ENCODE measurements at places on chromosomes 3 and 15.

- no peak for DNase-seq
These were observed 883 bp downstream of the RTP4 start for GRCh38 chr3:187369089-187369447.

DNA sequence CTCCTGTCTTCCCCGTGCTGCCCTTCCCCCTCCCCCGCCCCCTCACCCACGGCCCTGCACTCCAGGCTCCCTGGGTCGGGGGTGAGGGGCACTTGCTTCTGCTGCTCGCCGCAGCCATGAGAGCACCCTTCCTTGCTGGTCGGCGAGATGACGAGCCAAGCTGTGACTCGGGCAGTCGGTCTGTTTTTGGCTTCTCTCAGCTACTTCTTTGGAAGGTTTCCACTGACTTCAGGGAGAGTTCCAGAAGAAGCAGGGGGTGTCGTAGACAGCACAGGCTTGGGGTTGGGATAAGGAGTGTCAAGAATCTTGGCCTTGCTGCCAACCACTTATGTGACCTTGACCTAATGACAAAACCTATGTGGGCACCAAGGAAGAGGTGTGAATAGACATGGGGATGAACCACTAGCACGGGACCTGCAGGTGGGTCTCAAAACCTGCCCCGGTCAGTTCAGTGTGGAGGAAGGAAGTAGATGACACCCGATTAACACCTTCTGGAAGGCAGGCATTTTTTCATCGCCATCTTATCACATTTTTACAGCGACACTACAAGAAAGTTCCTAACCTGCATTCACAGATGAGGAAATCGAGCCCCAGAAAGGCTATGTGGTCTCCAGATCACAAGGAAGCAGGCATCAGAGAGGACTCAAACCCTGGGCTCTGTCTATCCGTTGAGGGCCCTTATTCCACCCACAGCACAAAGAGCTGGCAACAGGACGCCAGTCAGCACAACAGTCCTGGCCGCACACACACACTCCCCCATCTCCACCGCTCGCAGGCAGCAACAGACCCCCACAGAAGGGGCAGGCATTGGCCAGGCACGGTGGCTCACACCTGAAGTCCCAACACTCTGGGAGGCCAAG lies 120.9 kb downstream of the LIPC start:
- DNase-seq, result no peak

GRCh38 chr3:186896875-186897274 lies 33.5 kb upstream of the ST6GAL1 start:
- DNase-seq, result no peak

- no peak for DNase-seq
These were observed 107.5 kb upstream of the ARHGEF26 start for GRCh38 chr3:154013736-154014135.

DNA sequence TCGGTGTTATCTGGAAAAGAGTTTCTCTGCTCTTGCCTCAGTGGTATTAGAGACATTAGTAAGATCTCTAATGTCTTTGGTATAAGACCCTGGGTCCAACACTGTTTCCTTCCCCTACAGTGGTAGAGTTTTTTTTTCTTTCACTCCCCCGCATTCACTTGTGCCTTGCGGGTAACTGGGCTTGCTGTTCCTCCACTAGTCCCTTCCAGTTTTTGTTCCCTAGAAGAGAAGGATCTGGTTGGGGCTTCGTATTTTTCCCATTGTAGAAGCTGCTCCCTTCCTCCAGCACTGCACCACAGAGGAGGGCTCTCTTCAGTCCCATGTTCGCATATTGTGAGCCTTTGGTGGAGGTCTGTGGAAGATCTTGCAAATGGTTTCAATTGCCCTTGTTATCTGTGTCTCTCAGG lies 13.7 kb downstream of the CTDSPL2 start:
- DNase-seq, result no peak

DNA sequence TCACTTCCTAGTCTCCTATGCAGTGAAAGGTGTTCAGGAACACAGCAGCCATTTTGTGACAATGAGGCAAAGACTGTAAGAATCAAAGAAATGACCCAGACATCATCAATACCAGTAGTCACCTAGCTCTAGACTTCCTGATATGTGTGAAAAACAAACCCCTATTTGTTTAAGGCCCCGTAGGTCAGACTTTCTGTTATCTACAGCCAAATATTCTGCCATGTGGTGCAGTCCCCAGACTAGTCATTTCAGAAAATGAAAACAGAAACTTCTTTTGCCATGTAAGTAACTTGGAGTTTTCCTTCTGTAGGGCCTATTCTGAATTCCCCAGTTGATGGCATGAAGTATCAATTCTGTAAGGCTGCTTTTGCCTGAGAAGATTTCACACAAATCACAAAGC lies 181.7 kb upstream of the SNTN start:
- no peak for DNase-seq

- DNase-seq, result no peak
These were observed 63.1 kb downstream of the TNIK start for GRCh38 chr3:171397089-171397488.

DNA sequence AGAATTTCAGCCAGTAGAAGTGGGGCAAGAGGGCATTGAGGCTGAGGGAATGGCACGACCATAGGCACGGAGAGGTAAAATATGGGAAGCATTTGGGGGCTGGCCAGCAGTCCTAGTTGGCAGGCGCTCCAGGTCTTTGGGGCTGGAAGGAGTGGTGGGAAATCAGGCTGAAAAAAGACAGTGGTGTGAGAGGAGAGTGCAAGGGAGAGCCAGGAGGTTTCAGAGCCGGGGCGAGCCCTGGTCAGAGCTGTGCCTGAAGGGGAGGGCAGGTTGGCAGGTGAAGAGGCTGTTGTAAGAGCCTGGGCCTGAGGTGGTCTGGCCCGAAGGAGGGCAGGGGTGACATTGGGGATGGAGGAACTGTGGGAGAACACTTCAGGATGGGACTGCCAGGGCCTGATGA lies 1.6 kb upstream of the IDH3A start:
- DNase-seq, result no peak

GRCh38 chr15:67199391-67199790 lies 55.1 kb downstream of the AAGAB start:
- DNase-seq, result no peak

DNA sequence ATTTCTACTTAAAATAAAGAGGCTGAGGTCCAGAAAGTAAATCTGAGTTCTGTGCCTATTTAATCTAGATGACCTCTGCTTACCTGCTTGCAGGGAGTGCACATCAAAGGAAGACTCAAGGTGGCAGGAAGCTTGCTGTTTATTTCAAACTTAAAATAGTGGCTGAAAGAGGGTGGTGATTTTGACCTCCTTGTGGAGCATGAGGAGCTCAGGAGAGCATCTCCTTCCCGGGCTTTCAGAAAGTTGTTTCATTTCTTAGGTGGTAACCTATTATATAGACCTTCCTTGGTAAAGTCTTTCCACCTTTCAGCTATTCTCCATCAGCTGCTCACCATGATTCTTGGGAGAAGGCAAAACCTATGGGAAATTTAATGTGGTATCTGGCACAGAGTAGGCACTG lies 494 bp downstream of the GCSAM start:
- no peak for DNase-seq

- DNase-seq, result no peak
These were observed 630.8 kb upstream of the KCNMB2 start for GRCh38 chr3:177905173-177906125.

- no peak for DNase-seq
These were observed 60.3 kb downstream of the STRIT1 start for GRCh38 chr3:155233213-155233612.

GRCh38 chr15:101210466-101210865 lies 41.4 kb downstream of the CHSY1 start:
- DNase-seq, result no peak

GRCh38 chr15:25175789-25176615 lies 221.2 kb downstream of the SNRPN start:
- DNase-seq, result no peak

DNA sequence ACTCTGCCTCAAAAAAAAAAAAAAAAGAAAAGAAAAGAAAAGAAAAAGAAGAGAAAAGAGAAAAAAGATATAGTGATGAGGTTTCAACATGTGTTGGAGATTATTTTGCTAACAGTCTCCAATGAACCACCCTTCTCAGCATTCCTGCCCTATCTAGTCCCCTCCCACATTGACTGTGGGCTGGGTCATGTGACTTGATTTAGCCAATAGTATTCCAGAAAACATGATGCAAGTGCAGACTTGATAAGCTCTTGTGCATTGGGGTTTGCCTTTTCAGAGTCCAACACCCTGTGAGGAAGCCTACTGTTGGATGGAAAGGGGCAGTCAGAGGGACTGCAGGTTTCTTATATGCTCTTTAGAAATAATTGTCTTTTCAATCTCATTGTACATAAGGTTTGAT lies 37.8 kb upstream of the MED12L start:
- DNase-seq, result no peak

DNA sequence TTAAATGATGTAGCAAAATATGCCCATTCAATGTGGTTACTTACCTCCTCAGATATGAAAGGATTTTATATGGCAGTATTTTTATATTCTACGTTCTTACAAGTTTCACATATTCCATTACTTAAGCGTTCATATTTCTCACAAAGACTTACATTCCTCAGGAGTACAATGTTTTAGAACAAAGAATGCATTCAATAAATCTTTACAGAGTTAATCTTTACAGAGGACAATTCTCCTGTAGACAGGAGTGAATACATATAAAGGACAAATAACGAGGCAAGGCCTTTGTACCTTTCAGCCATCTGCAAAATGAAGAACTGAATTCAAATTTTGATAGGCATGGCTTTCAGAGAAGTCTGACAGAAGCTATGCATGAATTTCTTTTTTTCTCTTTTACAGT lies 1.9 kb downstream of the ZNF80 start:
- DNase-seq, result no peak

- DNase-seq, result no peak
These were observed 16.3 kb downstream of the SNAPC5 start for GRCh38 chr15:66481107-66481856.

- no peak for DNase-seq
These were observed 110.0 kb downstream of the XXYLT1 start for GRCh38 chr3:195160908-195161434.

- DNase-seq, result no peak
These were observed 1.7 kb downstream of the PAK2 start for GRCh38 chr3:196741249-196741889.

DNA sequence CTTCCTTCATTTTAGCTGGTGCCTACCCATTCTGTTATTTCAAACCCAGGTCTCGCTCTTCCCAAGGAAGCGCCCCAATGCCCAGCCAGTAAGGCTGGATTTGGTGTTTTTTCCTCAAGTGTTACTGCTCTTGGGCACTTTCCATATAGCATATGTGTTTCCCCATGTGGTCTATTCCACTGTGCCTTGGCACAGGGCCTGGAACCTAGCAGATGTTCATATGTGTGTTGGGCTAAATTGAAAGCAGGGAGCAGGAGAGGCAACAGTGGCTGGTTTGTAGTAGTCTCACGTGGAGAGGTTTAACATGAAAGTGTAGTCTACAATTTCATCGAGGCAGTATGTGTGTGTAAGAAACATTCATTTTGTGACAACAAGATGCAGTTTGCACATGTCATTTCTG lies 48.2 kb upstream of the TEX264 start:
- DNase-seq, result no peak

DNA sequence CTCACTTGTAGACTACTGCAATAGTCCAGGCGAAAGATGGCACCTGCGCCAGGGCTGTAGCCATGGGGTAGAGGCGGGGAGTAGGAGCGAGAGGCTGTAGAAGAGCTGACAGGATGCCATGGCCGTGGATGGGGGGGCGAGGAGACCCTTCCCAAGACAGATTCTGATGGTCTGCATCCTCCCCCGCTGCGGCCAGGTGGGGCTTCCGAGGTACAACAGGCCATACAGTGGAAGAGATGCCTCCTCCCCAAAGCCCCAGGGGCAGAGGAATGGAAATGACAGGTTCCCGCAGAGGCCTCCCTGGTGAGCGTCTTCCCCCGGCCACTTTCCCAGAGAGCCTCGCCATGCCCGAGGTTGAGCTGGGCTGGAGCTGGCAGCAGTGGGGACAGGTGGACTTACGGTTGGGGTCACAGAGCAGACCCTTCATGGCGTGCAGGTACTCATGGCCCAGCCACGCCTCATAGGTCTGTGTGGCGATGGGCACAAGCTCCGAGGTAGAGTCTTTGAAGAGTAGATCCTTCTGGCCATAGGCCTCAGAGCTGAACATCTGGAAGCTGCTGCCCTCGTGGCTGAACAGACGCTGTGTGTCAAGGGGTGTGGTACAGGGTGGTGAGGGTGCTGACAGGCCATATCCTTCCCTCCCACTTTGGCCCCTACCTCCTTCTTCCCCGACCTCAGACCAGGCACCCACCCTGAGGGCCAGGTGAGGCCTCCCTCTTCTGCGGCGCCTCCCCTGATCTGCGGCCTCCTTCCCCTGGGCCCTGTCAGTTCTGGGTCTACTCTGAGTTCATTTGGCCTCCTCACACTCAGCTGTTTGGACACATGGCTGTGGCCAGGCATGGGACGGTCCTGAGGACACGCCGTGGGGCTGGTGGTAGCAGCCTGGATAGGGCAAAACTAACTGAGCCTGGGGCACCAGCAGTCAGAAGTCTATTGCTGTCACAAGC lies 13.6 kb downstream of the MELTF start:
- DNase-seq, result no peak

GRCh38 chr15:85318048-85318731 lies 62.2 kb upstream of the AKAP13 start:
- no peak for DNase-seq

GRCh38 chr3:192879346-192880031 lies 38.2 kb downstream of the MB21D2 start:
- no peak for DNase-seq

DNA sequence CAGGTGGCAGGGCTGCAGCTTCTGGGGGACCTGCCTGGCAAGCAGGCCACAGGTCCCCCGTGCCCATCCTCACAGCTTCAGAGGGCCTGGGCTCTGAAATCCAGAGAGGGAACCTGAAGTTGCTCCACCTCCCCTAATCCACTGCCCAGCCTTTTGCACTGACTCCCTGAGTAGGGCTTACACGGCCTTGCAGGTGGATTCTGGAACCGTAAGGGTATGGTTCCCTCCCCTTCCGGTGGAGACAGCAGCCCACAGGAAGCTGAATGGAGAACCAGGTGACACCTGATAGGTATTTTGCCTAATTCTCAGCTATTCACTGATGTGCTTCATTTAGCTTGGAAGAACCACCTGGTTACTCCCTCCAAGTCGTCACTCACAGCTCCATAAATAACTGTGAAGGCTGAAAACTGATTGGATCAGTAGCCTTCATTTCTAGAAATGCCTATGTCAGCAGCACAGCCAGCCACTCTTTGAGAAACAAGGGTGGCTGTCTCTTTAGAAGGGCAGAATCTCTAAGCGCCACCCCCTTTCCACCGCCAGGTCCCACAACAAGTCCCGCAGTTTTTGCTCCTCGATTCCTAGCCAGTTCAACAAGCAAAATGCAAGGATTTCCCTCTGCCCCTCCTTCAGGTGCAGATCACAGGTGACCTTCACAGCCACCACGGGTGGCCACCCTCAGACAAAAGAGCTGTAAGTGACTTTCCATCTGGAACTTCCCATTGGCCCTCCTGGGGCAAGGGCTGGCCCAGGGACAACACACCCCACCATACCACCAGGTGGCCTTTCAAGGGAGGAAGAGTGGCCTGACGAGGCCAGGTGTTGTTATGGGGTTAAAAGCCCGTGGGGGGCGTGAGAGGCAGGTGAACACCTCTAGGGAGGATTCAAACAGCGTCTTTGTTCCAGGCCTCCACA lies 112.9 kb downstream of the SEC22A start:
- DNase-seq, result no peak
